ENCODE measurements at places on chromosomes 6 and 20.
A peak's percentile ranks its signal among the peaks of the same experiment; 100 is the strongest.

- no peak for DNase-seq
Observed at GRCh38 chr6:35087361-35088280, 53.5 kb downstream of the TCP11 start.

DNA sequence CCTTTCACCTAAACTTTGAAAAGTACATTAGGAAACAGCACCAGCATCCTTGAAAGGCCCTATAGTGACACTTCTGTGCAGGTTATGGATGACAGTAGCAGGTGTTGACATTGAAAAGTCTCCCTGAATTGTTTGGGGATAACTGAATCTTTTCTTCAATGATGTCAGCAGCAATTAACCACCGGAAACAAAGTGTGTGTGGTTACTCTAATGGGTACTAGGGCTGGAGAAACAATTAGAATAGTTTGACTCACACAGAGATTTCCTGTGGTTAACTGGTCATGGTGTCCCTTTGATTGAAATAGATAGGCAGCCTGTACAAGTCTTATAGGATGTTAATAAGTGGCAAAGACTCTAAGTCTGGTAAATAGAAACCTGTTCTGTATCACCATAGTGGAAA, 189.1 kb downstream of the TBX18 start:
- no peak for DNase-seq

DNA sequence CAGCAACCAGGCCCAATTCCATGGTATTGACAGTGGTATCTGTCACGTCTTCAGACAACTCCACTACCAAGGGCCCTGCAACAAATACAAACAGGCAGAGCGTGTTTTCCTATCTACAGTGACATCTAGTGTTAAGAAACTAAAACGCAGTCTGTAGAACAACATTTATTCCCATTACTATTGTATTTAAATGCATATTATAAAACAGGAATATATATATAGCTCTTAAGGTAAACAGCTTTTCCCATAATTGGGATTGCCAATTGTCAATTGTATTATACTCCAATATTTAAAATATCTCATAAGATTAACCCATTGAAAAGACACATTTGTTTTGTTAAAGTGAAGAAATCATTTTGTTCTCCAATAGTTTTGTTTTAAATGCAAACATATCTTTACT, 97.2 kb downstream of the KIF16B start:
- no peak for DNase-seq

- no peak for DNase-seq
Observed at GRCh38 chr6:71031912-71032311, 75.1 kb upstream of the B3GAT2 start.

- peak; percentile 64 for DNase-seq
Observed at GRCh38 chr20:32521780-32522525, 63.2 kb downstream of the NOL4L start.

DNA sequence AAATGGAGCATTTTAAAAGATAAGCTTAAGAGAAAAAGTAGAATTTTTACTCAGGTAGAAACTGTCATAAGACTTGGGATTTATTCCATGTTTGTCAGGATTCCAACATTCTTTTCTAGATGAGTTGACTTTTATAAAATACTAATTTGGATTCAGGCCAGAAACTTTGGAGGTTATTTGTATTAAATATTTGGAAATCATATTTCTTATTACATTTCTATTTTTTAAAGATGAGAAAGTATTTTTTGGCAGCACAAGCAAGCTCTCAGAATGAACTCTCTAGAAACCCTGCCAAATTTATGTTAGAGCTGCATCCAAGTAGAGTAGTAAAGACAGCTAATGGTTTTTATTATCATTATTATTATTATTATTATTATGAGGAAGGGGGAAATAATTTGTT, 1014.9 kb upstream of the GJE1 start:
- no peak for DNase-seq

Data from activated CD4-positive, alpha-beta T cell treated with anti-CD3 and anti-CD28 coated beads, Interleukin-2, amount 50 U/mL, for 4 hours (primary cell).